ENCODE measurements at places on chromosomes 1 and 21.

- peak; percentile 11 for DNase-seq
Observed at GRCh38 chr1:192879406-192879805, 70.6 kb downstream of the RGS2 start.

DNA sequence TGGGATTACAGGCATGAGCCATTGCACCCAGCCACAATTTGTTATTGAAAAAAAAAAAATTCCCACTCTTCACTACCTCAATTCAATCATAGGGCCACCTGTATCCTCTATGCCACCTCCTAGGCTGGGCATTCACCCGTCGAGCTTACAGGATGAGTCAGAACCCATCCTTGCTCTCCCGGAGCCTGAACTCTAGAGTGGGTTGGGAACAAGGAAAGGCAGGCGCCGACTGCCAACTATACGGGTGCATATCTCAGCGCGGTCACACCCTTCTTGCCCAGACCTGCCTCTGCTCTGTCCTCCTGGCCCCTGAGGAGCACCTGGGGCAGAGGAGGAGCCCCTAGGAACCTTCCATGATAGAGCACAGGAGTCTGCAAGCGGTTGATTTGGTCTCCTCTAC is 21.4 kb upstream of the LBR start:
- DNase-seq = no peak

DNA sequence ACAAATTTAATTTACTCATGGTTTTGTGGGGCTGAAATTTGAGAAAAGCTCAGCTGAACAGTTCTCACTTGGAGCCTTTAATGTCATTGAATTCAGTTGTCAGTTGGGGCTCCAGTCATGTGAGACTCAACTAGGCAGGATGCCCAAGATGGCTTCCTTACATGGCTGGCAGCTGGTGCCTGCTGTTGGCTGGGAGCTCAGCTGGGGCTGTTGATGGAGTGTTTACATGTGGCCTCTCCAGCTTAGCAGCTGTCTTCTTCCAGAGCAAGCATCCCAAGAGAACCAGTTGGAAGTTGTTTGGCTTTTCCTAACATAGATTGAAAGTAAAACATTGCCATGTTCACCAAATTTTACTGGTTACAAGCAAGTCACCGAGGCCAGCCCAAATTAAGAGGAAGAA is 81.8 kb upstream of the KCNA3 start:
- DNase-seq = no peak

DNA sequence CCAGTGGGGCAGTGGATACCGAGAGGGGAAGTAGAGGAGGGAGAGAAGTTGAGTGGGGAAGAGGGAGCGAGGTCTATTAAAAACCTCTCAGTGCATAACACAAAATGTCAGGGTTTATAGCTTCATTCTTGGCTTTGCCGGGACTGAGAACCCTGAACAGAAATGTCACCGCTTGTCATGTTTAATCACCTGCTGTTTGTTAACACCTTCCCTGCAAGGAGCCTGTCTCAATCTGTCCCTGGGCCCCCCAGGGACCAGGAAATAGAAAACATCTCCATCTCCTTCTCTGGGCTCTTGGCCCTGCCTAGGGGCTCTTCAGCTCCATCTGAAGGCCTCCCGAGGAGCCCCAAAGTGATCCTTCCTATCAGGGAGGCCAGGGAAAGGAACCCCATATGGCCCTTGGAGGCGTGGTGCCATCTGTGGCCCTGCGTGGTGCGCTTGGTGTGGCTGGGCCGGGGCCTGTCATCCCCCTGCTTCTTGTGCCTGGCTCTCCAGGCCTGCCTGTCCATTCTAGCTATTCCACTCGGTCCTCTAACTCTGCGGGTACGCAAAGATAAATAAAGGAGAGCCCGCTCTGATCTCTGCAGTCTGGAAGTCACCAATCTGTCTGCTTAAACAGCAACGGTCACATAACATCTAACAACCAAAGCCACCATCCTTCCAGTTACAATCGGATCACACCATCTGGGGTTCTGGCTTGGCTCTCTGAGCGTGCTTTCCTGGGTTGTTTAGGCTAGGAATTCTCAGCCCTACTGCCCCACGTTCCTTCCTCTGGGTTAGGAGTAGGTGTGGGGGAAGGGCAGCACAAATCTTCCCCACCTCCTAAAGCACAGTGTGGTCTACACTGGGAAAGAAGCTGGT is 113.8 kb downstream of the CASZ1 start:
- DNase-seq = no peak

DNA sequence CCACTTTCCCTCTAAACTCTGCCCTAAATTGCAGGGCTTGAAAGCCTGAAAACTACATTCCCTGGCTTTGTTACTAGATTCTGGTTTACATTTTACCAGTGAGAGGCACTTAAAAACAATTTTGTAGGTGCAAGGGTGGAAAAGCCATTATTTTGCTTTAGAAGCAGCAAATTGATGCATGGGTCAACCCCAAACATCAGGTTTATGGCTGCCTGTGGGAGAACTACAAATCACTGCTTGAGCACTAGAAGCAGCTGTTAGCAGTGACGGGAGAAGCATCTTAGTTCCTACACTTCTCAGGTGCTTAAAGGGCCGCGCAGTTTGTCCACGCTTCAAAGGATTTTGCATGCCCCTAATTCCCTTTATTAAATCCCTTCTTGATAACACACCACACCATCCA is 417.2 kb downstream of the PCP4 start:
- no peak for DNase-seq
